ENCODE measurements at places on chromosomes 12 and 14.

- no peak for DNase-seq
Observed at GRCh38 chr12:97713270-97713669, 250.7 kb downstream of the RMST start.

DNA sequence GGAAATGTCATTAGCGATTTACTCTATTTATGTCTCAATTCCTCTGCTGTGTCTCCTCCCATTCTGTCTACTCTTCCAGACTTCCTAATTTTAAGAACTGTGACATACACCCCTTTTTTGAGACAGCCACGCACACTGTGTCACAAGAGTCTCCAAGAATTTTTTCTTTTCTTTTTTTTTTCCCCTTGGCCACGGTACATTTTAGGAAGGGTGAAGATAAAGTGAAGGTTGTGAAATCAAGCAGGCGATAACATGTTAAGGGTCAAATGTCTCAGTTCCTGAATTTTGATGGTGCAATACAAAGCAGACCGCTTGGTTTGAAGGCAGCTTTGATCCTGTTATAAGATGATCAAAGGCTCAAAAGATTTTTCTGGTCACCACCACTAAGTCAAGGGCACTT lies 4.3 kb downstream of the OLR1 start:
- DNase-seq = no peak

- no peak for DNase-seq
Observed at GRCh38 chr14:46490238-46490685, 161.3 kb downstream of the RPL10L start.

- peak; percentile 3 for DNase-seq
Observed at GRCh38 chr14:70317969-70318634, 41.4 kb downstream of the COX16 start.
